Forelimb muscle (tissue), 1 donor: ENCODE measurements at places on chromosomes 3 and 15. TPM values are rescaled to one million over a fixed set of nuclear protein-coding genes. Genes with fewer than 3 reads are reported as not detected.

The HYAL3 gene
- 2.3 TPM for polyA plus RNA-seq

The RLBP1 gene
- 0.28 TPM for polyA plus RNA-seq

The P2RY13 gene
- 1.1 TPM for polyA plus RNA-seq

The TRPM1 gene
- not detected for polyA plus RNA-seq

The SNRPN gene
- 211 TPM for polyA plus RNA-seq

The EFHB gene
- 0.66 TPM for polyA plus RNA-seq

The GP9 gene
- polyA plus RNA-seq = 0.42 TPM

The SLC15A2 gene
- polyA plus RNA-seq = 49.8 TPM

The CHRNA3 gene
- polyA plus RNA-seq = 0.29 TPM

The CPNE9 gene
- polyA plus RNA-seq = not detected

The GPR171 gene
- not detected for polyA plus RNA-seq

The PIGB gene
- 7.3 TPM for polyA plus RNA-seq

- no peak for DNase-seq
Observed at GRCh38 chr3:144282313-144282712, 310.7 kb downstream of the DIPK2A start.

- DNase-seq = no peak
Observed at GRCh38 chr3:5022966-5023776, 43.9 kb downstream of the BHLHE40 start.

DNA sequence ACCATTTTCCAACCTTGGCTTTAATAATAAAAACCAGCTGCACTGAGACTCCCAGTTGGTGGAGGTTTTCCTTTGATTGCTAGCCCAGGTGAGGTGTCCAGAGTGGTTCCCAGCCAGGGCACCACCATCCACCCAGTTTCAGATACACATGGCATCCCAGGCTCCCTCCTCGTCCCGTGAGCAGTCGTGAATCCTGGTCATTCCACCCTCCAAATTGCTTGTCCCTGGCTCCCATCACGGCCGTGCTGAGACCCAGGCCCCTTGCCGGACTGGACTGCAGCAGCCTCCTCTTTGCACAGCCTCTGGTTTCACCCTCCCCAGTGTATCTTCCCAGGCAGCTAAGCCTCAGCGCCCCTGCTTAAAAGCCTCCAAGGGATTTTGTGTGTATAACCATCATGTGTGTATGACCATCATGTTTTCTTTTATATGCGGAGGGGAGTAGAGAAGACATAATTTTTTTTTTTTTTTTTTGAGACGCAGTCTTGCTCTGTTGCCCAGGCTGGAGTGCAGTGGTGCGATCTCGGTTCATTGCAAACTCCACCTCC, 106.3 kb downstream of the ETFA start:
- no peak for DNase-seq

GRCh38 chr3:190883973-190884832, 21.7 kb upstream of the GMNC start:
- DNase-seq = peak; percentile 41

DNA sequence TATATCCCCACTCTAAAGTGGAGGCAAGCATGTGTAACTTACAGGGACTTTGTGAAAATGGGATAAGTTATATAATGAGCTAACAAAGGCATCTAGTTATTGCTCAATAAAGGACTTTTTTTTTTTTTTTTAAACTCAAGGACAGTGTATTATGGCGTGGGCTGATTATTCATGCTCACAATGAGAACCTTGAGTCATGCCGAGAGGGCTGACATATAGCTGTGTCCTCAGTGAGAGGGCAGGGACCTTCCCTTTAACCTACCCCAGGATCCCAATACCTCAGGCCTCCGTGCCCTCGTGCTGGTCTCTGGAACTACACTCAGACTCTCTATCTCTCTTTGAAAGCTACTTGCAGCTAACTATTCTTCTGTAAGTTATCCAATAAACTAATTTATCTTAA, 319.9 kb upstream of the ICE2 start:
- DNase-seq = no peak

DNA sequence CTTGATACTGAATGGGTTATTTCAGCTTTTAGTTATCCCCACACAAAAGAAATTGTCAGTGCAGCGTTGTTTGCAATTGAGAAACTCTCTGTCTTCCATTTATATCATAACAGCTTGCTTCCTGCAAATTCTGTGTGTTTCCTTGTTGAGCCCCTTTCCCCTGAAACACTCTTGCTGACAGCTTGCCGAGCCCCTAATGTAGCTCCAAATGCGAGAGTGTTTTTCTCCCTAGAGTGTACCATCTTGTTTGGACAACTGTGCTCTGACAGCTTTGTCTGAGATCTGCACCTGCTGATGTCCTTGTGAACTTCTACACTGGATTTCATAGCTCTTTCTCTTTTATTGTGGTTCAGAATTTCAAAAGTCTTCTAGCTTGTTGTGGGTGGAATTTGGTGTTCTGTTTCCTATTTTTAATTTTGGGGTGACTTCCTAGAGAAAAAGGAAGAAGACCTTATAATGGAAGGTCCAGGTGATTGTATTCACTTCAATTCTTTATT, 343.5 kb downstream of the PDCD6IP start:
- DNase-seq = no peak

- no peak for DNase-seq
Observed at GRCh38 chr3:185912512-185912911, 25.3 kb downstream of the TRA2B start.

- DNase-seq = no peak
Observed at GRCh38 chr3:176916777-176917176, 280.5 kb downstream of the TBL1XR1 start.

DNA sequence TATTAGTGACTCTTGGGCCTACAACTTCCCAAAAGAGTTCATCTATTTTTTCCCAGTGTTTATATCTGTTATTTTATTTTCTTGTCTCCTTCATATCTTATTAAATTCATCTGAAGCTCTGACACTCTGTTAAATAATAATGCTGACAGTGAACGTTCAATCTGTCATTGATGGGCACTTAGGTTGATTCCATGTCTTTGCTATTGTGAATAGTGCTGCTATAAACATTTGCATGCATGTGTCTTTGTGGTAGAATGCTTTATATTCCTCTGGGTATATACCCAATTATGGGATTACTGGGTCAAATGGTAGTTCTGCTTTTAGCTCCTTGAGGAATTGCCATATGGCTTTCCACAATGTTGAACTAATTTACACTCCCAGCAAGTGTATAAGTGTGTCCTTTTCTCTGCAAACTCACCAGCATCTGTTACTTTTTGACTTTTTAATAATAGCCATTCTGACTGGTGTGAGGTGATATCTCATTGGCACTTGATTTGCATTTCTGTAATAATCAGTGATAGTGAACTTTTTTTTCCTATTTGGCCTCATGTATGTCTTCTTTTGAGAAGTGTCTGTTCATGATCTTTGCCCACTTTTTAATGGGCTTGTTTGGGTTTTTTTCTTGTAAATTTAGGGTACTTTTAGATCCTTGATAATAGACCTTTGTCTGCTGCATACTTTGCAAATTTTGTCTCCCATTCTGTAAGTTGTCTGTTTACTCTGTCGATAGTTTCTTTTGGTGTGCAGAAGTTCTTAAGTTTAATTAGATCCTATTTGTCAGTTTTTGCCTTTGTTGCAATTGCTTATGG, 122.5 kb downstream of the LEKR1 start:
- no peak for DNase-seq

DNA sequence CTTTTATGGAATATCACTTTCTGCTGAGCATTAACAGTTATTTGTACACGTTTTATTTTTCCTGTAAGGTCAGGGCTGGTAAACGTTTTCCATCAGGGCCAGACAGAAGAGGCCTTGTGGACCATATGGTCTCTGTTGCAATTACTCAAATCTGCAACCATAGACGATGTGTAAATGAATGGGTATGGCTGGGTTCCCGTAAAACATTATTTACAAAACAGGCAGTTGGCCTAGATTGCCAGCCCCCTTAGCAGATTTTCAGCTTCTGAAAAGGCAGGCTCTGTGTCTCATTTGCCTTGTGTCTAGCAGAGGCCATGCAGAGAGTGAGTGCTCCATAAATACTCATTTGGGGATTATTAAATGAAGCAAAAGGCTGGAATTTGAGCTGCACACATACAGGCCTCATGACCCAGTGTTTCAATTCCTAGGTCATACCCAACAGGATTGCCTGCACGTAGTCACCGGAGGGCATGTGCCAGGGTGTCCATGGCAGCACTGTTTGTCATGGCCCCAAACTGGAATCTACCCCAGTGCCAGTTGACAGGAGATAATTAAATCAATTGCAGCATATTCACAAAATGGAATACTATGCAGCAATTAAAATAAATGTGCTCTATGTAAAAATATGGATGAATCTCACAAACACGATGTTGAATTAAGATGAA, 51.3 kb downstream of the GPD1L start:
- no peak for DNase-seq

DNA sequence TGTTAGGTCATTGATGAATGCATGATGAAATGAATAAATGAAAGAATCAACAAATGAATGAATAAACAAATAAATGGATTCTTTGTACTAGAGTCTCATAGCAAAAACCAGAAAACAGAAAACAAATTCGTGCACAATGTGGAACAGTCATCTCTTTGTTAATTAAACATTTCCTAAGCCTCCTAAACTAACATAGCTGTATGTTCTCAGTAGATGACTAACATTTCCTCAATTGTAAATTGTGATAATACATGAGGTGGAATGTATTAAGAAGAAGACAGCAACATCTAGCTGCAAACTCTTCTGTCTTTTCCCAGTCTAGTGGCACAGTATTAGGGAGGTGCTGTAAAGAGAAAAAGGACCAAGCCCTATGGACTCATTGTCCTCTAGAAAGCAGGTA, 1021.0 kb downstream of the MCTP2 start:
- DNase-seq = no peak

DNA sequence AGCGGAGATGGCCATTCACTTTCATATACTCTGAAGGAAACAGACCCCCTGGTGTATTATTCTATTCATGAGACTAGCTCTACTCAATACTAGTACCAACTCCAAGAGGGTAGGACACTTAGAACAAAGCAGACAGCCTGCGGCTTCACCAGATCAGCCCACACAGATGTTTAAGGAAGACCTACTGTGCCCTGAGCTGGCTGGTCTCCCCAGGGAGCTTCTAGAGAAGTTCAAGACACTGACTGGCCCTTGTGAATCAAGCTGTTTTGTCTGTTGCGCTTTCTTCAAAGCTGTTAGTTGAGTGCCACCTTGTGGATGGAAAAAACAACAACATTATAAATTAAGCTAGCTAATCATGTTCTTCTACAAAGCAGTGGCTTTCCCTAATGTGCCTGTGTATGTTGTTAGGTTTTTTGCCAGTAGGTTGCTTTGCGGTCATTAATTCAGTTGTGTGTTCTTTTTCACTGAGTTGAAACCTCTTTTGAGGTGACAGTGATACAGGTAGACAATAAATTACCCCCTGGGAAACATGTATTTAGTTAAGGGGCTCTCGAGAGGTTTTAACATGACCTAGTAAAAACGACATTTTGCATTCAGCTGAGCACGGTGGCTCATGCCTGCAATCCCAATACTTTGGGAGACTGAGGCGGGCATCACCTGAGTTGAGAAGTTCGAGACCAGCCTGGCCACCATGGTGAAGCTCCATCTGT, 64.2 kb upstream of the MYZAP start:
- DNase-seq = peak; percentile 66

GRCh38 chr3:100245136-100245535, 15.7 kb upstream of the TBC1D23 start:
- no peak for DNase-seq

- no peak for DNase-seq
Observed at GRCh38 chr3:12351145-12351544, 62.3 kb downstream of the PPARG start.

GRCh38 chr3:162729686-162730085, 1233.1 kb downstream of the OTOL1 start:
- no peak for DNase-seq

DNA sequence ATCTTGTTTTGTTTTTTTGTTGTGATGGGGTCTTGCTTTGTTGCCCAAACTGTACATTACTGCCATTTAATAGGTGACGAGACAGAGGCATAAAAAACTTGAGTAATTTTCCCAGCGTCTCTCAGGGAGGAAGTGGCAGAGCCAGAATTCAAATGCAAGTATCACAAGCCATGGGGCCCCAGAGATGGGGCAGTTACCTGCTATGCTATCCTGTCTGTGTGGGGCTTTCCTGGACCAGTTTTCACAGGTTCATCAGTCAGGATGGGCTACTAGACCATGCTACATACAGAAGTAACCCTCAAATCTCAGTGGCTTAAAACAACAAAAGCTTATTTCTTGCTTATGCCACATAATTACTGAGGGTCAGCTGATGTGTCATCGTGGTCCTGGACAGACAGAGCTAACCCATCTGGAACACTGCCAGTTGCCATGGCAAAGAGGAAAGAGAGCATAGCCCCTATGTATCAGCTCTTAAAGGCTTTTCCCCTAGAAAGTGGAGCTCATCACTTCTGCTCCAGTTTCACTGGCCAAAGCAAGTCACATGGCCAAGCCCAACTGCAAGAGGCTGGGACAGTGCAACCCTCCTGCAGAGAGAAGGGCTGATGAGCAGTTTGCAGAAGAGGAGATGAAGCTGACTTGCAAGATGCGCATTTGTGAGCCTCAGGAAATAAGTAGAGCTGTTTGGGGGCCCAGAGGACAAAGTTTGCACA, 31.7 kb upstream of the SYNM start:
- no peak for DNase-seq

- no peak for DNase-seq
Observed at GRCh38 chr15:101325263-101326025, 30.4 kb upstream of the SNRPA1 start.

GRCh38 chr3:172511783-172512762, 11.2 kb downstream of the TNFSF10 start:
- DNase-seq = no peak

DNA sequence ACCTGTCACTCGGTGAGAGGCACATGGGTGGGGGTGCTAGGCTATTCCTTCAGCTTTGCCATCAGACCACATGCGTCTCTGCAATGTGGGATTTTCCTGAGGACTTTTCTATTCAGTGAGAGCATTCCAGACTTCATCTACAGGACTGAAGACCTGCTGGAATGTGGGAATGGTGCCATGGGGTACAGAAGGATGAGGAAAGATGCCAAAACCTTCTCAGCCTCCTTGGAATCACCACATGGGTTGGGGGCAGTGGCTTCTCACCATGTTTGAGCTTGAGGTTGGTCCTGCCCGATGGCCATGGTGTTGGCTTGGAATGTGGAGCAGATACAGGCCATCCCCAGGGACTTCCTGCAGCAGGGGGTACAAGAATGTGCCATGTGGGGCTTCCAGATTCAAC, 80.9 kb upstream of the KLF13 start:
- no peak for DNase-seq

GRCh38 chr3:168051531-168052471, 43.9 kb downstream of the GOLIM4 start:
- DNase-seq = no peak

GRCh38 chr15:59833366-59833765, 144.2 kb upstream of the BNIP2 start:
- no peak for DNase-seq
